ENCODE measurements at places on chromosomes 6 and 20.
A peak's percentile ranks its signal among the peaks of the same experiment; 100 is the strongest.

- no peak for DNase-seq
These were observed 437.5 kb downstream of the MMUT start for GRCh38 chr6:49025273-49026240.

DNA sequence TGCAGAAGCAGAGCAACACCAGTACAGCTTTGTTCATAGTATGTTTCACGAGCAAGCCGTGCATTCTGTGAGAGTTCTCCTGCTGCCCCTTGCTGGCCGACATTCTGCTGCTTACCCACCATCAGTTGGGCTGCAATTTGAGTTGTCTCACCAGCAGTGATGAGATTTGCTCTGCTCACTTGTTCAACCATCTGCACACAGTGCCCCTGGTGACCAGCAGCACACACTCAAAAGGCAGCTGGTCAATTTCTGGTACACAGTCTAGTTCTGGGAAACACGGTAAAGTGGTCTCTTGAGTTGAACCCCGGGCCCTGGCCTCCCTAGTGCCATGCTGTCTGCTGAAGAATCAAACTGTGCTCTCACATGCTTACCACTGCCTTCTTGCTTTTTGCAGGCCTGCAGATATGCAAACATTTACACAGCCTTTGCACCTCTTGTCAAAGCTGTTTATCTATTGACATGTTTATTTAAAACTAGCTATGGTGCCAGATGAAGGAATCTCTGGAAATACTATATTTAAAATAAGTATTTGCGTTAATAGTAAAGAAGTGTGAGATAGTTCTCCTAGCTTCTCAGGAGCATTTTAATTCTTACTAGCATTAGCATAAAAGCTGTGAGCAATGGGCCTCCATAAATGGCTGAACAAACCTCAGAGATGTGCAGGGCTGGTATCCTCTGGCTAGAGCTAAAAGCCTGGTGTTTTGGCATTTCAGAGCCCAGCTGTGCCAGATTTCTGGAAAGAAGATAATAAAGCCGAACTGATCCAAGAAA lies 234.3 kb downstream of the ARHGAP18 start:
- no peak for DNase-seq

DNA sequence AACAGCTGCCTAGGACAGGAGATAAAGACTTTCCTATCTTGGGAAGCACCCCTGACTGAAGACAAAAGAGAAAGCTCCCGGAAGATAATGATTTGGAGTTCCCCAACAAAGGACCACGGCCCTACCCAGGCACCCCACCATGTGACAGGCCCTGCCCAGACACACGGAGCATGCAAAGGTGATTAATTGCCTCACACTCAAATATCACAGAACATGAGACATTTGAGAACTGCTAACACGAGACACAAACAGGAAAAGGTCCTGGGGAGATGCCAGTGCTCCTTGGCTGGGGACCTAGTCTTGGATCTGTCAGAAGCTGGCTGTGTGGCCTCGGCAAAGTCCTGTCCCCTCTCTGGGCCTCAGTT lies 82.5 kb upstream of the PTPN1 start:
- no peak for DNase-seq

DNA sequence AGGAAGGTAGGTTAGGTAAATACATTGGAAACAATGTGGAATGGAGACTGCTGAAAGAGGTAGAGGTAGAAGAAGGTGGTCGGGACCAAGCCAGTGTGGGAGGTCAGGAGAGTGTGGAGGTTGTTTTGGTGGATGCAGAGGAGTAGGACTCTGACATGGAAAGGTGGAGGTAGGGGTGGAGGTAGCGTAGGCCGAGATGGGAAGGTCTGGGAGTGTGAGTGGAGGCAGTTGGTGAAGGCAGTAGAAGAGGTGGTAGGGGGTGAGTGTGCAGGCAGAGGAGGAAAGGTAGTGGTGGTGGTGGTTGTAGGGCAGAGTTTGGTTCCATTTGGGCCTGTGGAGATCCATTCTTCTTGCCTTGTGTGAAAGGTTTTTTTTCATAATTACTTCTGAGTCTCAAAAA lies 599.6 kb upstream of the FLRT3 start:
- DNase-seq, result no peak

DNA sequence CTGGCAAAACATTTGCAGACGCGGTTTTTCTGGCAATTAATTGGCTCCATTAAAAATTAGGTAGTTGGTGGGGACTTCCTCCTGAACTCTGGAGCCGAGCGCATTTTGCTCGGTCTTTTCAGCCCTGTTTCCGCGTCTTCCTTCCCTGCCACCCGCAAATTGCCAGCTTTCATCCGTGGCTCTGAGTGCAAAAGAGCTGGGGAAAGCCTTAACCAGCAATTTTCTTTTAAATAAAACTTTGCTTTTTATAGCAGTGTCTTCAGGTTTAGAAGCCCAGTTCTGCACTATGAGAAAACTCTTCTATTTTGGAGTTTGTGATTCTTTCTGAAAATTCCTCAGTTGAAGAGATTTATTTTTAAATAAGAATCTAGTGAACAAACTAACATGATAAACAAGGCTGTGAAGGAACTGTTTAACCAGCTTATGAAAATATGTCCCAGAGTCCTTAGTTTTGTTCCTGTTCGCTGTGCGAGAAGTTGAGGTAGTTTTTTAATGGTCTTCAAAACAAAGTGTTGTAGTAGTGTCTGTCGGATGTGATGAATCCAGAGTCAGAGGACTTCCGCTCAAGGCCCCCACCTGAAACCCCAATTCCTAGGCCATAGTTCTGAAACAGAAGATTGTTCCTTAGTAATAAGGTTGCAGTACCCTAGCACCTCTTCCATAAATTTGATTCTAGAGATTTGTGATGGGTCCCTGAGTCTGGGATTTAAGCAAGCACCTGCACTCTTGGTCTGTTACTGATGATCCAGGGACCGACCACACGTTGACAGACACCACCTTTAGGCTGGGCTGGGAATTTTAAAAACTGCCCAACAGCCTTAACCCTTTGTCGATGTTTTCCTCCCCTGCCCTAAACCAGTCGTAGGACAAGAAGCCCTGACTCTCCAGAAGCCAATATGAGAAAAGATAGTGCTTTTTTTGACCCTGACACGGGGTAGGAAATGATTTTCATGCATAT lies 950 bp downstream of the KCTD20 start:
- DNase-seq, result peak; percentile 86

- DNase-seq, result peak; percentile 99
These were observed 2.0 kb upstream of the SLC29A1 start for GRCh38 chr6:44221291-44221960.

GRCh38 chr6:170022827-170023619 lies 267.9 kb downstream of the DLL1 start:
- peak; percentile 60 for DNase-seq

- DNase-seq, result peak; percentile 61
These were observed 105.2 kb upstream of the CARMIL1 start for GRCh38 chr6:25173951-25174474.

DNA sequence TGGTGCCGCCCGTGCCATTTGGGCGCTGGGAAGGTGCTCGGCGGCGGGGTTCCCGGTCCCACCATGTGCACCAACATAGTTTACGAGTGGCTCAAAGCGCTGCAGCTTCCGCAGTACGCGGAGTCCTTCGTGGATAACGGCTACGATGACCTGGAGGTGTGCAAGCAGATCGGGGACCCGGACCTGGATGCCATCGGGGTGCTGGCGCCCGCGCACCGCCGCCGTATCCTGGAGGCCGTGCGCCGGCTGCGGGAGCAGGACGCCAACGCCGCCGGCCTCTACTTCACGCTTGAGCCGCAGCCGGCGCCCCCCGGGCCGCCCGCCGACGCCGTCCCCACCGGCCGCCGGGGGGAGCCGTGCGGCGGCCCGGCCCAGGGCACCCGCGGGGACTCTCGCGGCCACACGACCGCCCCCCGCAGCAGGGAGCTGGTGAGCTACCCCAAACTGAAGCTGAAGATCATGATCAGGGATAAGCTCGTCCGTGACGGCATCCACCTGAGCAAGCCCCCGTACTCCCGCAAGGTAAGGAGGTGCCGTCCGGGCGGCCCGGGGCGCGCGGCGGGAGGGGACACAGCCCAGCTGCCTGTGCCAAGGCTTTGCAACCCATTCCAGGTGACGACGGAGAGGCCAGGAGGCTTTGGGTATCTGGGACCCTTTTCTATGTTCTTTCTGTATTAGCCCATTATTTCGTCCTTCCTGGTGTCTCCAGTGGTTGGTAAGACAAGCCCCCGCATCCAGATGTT lies 547 bp downstream of the SAMD5 start:
- peak; percentile 65 for DNase-seq

DNA sequence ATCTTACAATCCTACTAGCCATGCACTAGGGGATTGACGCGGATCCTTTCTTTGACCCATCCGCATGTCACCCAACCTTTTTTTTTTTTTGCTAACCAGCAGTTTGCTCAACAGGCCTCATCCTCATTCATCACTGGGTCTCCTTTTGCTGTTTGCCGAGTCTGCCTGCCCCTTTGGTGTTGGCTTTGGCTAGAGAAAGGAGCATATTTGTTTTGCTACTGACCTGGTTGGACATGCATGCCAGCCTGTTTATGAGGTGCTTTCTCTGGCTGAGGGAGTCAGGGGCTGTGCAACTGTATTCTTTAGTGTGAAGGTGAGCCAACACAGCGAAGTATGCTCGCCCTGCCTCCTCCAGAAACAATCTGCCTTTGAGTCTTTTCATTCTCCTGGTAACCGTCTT lies 40.2 kb downstream of the E2F3 start:
- no peak for DNase-seq
